ENCODE measurements at places on chromosomes 6 and 20. TPM values are rescaled to one million over a fixed set of nuclear protein-coding genes. Genes with fewer than 3 reads are reported as not detected.

FBXO30 gene
- 2.1 TPM for polyA plus RNA-seq

VSX1 gene
- polyA plus RNA-seq, result 0.56 TPM

LAMA2 gene
- polyA plus RNA-seq, result 2.5 TPM

PGC gene
- not detected for polyA plus RNA-seq

TP53TG5 gene
- 4.8 TPM for polyA plus RNA-seq

IL20RA gene
- polyA plus RNA-seq, result 2.1 TPM

KHDC1L gene
- 0.83 TPM for polyA plus RNA-seq

SGK2 gene
- 7.3 TPM for polyA plus RNA-seq

Measured in brain (organoid and tissue), 16 donors.